Head of caudate nucleus (tissue), 42 donors: ENCODE measurements at places on chromosomes 4 and X.

DNA sequence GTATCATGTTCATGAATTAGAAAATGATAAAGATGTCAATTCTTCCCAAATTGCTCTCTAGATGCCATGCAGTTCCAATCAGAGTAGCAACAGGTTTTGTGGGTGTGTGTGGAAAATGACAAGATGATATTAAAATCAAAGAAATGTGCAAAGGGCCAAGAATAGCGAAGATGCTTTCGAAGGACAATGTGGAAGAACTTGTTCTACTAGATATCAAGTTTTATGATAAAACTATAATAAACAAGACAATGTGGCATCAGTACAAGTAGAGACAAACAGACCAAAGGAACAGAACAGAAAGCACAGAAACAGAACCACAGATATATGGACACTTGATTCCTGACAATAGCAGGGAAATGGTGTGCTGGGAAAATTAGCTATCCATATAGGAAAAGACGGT is 9.0 kb downstream of the TAB3 start:
- no peak for DNase-seq

- no peak for DNase-seq
These were observed at the start of gene HAND2 for GRCh38 chr4:173529477-173530325. Gene HAND2 (minus strand): TSS chr4:173530229. CDS start chr4:173529289, 940 bp downstream.

GRCh38 chr4:184329659-184330400 is 112.2 kb upstream of the ENPP6 start:
- DNase-seq = no peak

DNA sequence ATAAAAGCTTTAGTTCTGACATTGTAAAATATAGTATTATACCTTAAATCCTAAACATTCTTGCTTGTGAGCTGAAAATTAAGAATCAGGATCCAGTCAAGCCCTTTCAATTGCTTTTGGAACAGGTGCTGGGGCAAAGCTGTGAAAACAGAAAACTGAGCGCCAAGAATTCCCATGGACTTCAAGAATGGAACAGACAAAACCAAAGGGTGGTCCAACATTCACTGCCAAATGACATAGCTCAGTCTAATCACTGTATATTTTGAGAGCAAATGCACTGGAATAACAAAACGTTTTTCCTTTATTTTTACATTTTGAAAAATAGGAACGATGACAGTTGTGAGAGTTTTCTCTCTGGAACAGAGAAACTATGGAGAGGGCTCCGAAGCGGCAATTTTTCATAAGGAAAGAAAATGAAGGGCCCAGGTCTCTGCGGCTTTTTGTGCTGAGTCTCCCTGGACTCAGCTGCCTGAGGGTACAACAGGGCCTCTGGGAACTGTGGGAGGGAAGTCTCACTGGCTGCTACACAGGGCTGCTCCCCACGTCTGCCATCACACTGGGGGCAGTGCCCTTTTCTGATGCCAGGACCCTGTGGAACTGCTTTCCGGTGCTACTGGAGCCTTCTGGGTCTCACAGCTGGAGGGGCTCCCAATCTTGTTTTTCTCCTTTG is 56.0 kb upstream of the BMPR1B start:
- DNase-seq = no peak

- no peak for DNase-seq
These were observed 7.8 kb upstream of the TBC1D14 start for GRCh38 chr4:6901669-6902317.

DNA sequence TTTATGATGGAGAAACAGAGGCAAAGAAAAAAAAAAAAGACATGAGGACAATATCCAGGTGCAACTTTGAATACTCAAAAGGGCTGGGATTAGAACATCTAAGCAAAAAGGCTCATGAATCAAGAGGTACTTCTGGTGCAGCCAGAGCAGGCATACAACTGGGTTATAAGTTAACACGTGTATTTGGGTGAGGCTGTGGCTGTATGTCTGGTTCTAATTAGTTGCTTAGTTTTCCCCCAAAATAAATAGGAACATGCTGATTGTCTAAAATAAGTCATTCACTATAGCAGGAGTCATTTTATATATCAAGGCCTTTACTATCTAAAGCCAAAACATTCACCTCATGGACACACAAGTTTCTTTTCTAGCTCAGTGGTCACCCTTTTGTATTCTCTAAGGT is 20.2 kb downstream of the NHS start:
- DNase-seq = no peak

- no peak for DNase-seq
These were observed 244.5 kb downstream of the SCFD2 start for GRCh38 chr4:53121264-53121865.
